ENCODE measurements at places on chromosomes 4 and X.

DNA sequence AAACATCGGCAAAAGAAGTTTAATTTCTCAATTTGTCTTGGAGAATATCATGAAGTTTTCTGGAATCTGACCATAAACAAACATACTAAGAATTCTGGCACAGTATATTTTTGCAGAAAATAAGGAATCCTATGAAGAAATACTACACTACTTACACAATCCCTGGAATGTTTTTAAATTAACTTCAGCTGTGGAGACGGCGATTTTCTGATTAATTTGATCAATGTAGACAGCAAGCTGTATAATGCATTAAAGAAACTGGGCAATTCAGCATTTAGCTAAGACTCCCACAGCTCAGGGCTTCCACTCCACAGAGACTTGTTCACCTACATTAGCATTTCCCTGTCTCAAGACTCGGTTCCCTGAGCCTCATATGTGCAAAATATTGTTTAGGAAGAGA lies 12.2 kb downstream of the EGFL6 start:
- DNase-seq = no peak

- DNase-seq = no peak
These were observed 87.1 kb downstream of the TSPAN5 start for GRCh38 chr4:98571161-98571786.

DNA sequence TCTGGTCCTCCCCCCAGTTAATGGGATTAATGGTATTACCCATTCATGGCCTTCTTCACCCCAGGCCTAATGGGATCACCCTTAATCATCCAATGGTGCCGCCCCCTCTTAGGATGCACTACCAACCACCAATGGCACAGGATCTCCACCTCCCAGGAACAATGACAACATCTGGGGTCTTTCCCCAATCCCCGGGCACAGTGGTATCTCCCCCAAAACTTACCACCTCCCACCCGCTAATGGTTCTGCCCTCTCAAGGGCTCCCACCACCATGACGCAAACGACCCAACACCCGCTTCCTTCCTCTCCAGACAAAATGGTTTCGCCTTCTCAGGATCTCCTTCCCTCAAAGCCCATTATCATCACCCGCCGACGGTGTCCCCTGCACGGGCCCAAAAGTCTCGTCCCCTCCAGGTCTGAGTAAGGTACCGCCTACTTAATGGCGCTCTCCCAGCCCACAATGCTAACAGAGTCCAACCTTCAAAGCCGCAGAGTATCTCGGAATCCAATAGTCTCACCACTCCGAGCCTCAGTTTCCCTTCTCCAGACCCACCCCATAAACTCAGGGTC lies 458 bp downstream of the GRIPAP1 start:
- DNase-seq = no peak

GRCh38 chr4:107252571-107252970 lies 216.5 kb upstream of the DKK2 start:
- no peak for DNase-seq

DNA sequence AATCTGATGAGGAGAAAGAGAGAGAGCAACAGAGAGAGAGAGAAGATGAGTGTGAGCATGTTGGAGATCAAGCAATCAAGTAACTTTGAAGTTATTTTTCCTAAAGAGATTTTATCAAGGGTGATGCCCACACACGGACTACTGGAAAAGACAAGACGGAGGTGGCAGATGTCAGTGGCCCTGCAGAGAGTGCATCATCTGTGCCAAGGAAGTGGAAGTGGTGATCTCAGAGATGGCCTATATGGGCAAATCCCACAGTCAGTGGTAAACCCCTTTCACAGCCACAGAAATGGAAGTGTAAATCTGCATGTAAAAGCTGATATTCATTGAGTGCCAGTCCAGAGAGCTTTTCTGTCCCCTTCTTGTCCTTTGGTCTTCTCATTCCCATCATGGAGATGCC lies 577.2 kb upstream of the AADAT start:
- DNase-seq = no peak

DNA sequence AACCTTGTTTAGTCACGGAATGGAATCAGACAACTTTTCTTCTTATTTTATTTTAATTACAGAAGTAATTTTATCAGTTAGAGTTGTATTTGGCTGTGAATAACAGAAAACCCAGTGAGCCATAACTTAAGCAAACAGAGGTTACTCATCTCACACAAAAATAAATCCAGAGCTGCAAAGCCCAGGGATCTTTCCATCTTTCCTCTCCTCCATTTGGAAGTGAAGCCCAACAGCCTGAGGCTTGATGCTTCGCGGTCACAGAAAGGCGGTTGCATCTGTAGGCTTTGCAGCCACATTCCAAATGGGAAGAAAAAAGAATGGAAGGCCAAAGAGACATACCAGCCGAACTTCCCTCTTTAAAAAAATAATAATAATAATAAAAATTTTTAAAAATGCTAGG lies 22.6 kb downstream of the CHRNA9 start:
- no peak for DNase-seq

DNA sequence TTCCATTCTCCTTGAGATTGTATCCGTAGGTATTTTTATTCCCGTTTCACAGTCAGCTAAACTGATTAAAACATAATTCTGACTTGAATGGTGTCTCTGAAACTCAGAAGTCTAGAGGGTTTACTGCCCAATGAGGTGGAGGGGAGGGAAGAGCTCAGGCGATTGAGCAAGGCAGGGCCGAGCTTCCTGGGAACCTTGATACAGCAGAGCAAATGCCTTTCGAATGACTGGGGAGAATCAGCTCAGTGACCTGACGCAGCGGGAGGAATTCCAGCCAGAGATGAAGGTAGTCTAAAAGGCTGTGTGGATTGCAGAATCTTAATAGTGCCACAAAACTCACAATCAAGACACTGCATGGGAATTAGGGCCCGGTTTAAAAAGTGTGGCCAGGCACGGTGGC lies 233.6 kb downstream of the EVC2 start:
- no peak for DNase-seq

GRCh38 chrX:12672367-12673106 lies 118.7 kb upstream of the PRPS2 start:
- DNase-seq = no peak

GRCh38 chr4:8041172-8041571 lies 101.5 kb upstream of the AFAP1 start:
- DNase-seq = no peak

DNA sequence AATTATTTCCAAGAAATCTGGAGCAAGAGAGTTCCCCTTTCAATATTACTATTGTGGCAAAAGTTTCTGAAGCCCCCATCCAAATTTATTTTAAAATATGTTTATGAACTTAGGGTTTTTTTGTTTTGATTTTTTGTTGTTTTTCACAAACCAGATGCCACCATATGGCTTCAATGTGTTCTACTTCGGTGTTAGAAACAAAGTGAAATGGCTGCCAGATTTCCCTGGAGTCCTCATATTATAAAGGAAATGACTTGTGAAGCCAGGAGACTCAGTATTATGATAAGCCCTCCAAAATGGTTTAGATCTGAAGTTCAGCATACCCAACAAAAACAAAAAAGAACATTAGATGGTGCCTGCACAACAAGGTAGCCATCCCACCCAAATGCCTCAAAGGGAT lies 154.2 kb upstream of the SPANXC start:
- no peak for DNase-seq

GRCh38 chr4:94758141-94758699 lies 465 bp downstream of the BMPR1B start:
- DNase-seq = no peak

- no peak for DNase-seq
These were observed 640.0 kb downstream of the RAB28 start for GRCh38 chr4:12844141-12844540.

DNA sequence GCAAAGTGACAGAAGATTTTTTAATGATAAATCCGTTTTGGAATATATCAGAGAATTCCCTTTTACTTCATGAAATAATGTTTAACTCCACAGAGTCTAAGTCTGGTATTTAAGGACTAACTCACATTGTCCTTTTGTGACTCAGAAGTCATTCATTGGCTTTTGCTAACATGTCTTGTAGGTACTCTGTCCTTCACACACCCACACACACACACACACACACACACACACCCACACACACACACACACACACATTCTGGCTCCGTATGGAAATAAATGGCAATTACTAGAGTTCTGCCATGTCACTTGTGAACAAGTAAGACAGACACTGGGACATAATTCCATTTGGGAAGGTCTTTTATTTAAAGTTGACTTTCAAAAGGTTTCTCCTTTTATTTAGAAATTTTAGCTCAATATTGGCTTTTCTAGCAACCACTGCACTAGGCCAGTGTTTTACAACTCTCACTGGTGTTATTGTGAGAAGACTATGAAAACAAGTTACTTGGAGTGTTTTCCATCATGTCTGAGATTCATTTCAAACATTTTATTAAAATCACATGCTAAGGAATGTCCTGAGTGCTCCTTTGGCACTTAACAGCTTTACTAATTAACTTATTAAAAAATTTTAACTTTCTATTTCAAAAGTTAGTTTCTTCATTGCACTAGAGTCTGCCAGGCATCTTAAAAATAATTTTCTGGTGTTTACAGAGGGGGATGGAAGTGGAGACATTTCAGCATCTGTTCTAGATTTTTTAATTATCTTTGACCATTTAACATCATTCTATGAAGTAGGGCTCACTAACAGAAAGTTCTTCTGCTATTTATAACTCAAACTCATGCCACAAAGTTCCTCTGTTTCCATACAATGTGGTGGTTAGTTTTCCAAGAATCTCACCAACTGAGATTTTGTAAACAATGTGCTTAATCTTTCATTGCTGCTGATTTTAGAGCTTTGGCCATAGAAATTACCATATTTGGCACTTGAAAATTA lies 240.3 kb upstream of the GPC4 start:
- no peak for DNase-seq

GRCh38 chr4:37803348-37803973 lies 23.0 kb upstream of the PGM2 start:
- no peak for DNase-seq

DNA sequence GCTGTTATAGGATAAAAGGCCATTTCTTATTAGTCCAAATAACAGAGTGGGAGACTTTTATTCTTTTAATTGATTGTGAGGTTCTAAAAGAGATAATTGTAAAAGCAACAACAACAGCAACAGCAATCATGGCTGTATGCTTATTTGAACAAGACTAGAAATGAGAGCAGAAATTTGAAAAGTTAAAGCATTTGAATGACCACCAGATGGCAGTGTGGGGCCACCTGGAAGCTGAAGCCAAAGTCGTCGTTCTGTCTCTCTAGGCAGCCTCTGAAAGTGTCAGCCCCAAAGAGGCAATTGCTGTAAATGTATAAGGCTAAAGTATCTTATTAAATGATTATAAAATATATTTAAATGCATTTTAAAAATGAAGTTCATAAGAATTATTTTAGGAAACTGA lies 42.2 kb downstream of the SH2D1A start:
- DNase-seq = peak; percentile 5

GRCh38 chrX:2261831-2262667 lies 238.7 kb downstream of the DHRSX start:
- DNase-seq = no peak

DNA sequence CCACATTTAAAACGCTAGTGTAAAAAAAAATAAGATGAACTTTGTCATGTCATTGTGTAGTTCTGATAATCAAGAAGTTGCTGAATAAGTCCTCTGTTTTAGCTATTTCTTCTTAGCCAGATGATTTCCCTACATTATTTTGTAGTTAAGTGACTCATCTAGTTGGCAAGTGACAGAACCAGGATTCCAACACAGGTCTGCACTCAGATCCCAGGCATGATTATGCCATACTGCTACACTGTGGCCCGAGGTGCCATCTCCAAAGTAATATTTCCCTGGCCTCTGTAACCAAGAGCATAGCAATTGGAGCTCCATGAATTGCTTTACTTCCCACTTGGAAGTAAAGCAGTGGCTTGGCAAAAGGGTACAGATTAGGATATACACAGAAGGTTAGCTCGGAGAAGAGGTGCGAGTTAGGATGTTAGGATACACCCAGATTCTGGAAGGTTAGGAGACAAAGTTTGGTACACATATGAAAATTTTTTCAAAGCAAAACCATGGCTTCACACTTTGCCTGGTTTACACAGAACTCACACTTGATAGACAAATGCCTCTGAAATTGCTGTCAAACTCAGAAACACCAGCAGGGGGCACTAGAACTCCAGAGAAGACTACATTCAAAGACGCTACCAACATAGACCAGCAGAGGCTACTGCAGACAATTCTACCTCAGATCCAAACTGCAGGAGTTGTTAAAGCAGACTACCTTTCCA lies 41.4 kb downstream of the SRPX2 start:
- peak; percentile 37 for DNase-seq

DNA sequence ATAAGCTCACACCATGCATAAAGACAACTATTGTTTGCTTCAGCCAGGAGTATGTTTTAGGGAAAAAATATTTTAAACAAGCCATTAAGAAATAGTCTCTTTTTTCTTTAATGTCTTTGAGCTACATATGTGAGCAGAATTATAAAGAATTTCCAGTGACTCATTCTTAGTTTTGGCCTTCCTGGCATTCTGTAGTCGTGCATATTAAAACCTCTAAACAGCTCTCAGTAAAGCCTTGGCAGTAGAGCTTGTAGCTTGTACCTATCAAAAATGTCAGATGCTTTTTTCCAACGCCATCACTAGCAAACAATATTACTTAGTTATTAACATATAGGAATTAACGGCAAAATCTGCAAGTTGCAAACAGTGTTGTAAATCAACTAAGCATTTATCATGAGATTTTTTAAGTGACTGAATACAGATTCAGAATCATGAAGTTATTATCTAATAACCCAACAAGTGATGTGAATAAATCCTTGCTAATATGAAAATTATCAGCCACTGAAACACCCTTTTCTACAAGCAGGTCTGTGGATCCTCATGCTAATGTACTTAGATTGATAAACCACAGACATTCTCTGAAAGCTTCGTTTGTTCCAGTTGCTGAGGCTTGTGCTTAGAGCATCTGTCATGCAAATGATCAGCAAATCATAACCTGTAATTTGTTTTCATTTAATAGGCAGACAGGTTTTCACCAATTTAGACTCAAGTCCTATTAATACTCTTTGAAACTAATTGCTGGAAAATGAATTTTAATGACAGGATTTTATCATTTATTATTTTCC lies 412.0 kb upstream of the ATOH1 start:
- DNase-seq = no peak

DNA sequence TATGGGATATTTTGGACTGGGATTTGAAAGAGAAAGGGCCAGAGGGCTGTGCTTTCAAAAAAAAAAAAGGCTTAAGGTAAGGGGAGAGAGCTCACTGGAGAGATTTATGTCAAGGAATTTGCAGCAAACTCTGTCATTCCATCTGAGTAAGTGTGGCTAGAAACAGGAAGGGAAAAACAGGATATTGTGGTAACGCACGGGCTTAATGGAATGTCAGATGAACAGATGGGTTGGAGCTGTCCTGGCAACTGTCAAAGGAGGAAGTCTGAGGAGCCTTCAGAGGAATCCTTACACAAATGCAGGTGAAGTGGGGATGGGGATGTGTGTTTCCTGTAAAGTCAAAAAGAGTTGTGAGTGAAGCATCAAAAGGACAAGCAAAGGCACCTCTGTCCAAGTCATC lies 15.1 kb upstream of the NKX3-2 start:
- DNase-seq = no peak
